ENCODE measurements at places on chromosomes 1 and 21. TPM values are rescaled to one million over a fixed set of nuclear protein-coding genes. Genes with fewer than 3 reads are reported as not detected.

Gene TFF2
- total RNA-seq = not detected

Gene LYST
- 9.0 TPM for total RNA-seq

Gene SDC3
- 39.7 TPM for total RNA-seq

Gene ARHGEF16
- not detected for total RNA-seq

Gene SYF2
- 50.3 TPM for total RNA-seq

Gene CFHR4
- not detected for total RNA-seq

Gene KIF14
- 5.4 TPM for total RNA-seq

Gene COL6A2
- 1,939 TPM for total RNA-seq

DNA sequence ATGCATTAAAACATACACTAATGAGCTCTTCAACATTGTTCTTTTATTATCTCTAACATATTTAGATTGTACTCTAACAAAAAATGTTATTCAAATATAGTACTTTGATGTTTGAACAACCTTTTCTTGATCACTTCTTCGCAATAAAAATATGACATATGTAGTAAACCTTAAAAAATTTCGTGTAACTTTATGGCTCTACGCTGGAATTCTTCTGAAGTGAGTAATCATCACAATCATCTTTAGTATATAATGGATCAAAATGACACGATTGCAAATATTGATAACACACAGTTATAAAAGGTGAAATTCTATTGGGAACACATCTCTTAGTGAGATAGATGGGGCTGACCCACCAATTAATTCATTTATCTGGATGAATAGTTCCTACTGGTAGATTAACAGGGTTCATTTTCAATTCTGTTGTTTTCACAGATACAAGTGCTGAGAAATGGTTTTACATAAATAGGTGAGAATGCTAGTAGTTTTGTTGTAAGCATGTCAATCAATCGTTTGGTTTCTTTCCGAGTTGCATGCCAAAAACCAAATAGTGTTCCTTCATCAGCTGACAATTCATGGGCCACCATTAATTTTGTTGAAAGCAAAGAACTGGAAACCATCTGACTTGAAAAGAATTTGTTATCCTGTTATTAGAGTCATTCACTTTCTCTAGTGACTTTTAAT, 1.5 kb upstream of the ZMPSTE24 start:
- H3K36me3 ChIP-seq = peaks cover 15% of the 10 kb centered on the region
- peak overlapping the region; percentile 91 for H3K4me3 ChIP-seq
- peak overlapping the region; percentile 94 for H3K27ac ChIP-seq
- no peaks in the 10 kb centered on the region for H3K27me3 ChIP-seq
- peak; percentile 14 for DNase-seq
- peaks cover 10% of the 10 kb centered on the region for H3K4me1 ChIP-seq

DNA sequence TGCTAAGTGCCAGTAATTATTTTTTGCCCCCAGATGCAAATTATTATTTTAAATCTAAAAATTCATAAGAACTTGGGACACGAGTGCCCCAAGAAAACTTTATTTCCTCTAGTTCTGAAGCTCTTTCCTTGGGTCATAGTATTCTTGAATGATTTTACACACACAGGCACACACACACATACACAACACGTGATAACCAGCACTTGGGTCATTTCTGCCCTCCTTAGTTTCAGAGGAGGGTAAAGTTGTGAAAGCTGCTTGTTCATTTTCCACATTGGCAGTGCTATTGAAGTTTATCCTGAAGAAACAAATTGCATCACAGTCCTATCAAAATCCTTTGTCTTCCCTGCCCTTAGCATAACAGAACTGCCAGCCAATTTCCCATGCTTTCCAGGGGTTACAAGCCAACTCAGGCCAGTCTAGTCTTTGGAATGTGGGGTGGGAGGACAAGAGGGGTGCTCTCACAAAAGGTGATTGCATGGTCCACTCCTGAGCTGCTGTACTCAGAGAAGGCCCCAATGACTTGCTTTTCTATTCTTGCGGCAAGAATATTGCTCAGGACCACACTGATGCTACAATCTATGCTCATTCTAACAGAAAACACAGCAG, 98.5 kb upstream of the POGK start:
- H3K36me3 ChIP-seq = no peaks in the 10 kb centered on the region
- H3K4me1 ChIP-seq = no peaks in the 10 kb centered on the region
- DNase-seq = no peak
- H3K27me3 ChIP-seq = no peaks in the 10 kb centered on the region
- no peak overlapping the region for H3K27ac ChIP-seq

DNA sequence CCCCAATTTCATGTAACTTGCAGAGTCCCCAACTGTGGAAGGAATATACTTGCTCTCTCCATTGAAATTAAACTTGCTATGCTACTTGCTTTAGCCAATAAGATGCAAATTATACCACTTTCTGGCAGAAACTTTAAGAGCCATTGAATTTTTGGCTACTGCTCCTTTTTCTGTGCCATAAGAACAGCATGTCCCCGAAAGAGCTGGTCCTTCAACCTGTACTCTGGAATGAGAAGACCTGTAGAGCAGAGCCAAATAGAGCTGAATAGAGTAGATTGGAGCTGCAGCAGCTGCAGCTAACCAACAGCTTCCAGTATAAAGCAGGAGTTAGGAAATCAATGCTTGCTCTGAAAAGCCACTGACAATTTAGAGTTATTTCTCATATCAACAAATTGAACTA, 472.3 kb upstream of the B3GALT2 start:
- H3K4me3 ChIP-seq = no peak overlapping the region
- H3K27me3 ChIP-seq = no peaks in the 10 kb centered on the region
- no peaks in the 10 kb centered on the region for H3K4me1 ChIP-seq
- no peak overlapping the region for H3K27ac ChIP-seq

DNA sequence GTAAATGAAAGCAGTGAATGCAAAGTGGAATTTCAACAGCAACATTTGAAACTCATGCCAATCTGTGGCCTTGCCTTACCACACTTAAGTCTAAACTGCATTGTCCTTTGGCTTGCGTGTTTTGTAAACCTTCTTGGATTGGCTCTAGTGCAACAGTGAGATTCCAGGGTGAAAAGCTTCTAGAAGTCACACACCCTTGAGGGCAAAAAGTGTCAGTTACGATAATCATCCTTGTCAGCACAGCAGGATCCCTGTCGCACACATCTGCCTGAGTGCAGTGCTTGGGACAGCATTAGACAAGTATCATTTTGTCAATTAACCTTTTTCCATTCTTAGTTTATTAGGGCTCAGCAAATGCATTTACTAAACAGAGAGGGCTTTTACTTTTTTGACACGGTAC, 243.4 kb upstream of the PTBP2 start:
- no peak overlapping the region for H3K4me3 ChIP-seq
- no peaks in the 10 kb centered on the region for H3K36me3 ChIP-seq
- DNase-seq = no peak
- H3K27ac ChIP-seq = no peak overlapping the region

GRCh38 chr1:3858231-3858981, 1.1 kb downstream of the DFFB start:
- H3K4me1 ChIP-seq = peaks cover 13% of the 10 kb centered on the region
- H3K27ac ChIP-seq = no peak overlapping the region
- peak; percentile 75 for DNase-seq
- H3K27me3 ChIP-seq = no peaks in the 10 kb centered on the region
- H3K36me3 ChIP-seq = no peaks in the 10 kb centered on the region

DNA sequence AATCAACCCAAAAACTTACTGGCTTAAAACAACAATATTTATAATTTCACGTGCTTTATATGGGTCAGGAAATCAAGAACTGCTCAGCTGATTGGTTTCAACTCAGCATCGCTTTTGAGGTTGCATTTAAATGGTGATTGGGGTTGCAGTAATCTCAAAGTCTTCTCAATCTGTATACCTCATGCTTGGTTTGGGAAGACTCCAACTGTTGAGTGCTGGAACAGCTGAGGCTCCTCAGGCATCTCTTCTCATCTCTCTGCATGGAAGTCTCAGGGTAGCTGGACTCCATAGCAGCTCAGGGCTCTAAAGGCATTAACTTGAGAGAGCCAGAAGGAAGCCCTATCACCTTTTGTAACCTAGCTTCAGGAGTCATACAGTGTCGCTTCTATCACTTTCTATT, 35.1 kb downstream of the AK5 start:
- H3K4me1 ChIP-seq = peaks cover 51% of the 10 kb centered on the region
- 0 out of 2 replicates have a peak overlapping the region, but pooled peaks have one; percentile 57 for H3K27ac ChIP-seq
- no peaks in the 10 kb centered on the region for H3K36me3 ChIP-seq
- no peak overlapping the region for H3K4me3 ChIP-seq
- H3K27me3 ChIP-seq = no peaks in the 10 kb centered on the region

DNA sequence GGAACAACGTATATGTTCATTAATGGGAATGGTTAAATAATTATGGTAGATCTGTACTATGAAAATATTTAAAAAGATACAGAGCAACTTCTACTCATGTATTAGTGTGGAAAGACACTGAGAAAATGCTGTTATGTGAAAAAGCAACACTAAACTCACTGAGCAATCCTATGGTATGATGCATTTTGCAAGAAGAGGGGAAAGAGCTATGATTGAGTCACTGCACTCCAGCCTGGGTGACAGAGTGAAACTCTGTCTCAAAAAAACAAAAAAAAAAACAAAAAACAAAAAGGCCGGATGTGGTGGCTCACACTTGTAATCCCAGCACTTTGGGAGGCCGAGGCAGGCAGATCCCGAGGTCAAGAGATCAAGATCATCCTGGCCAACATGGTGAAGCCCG, 44.4 kb downstream of the ATP5PO start:
- peaks cover 5% of the 10 kb centered on the region for H3K4me1 ChIP-seq
- H3K27me3 ChIP-seq = no peaks in the 10 kb centered on the region
- H3K36me3 ChIP-seq = no peaks in the 10 kb centered on the region
- no peak overlapping the region for H3K27ac ChIP-seq
- no peak overlapping the region for H3K4me3 ChIP-seq

DNA sequence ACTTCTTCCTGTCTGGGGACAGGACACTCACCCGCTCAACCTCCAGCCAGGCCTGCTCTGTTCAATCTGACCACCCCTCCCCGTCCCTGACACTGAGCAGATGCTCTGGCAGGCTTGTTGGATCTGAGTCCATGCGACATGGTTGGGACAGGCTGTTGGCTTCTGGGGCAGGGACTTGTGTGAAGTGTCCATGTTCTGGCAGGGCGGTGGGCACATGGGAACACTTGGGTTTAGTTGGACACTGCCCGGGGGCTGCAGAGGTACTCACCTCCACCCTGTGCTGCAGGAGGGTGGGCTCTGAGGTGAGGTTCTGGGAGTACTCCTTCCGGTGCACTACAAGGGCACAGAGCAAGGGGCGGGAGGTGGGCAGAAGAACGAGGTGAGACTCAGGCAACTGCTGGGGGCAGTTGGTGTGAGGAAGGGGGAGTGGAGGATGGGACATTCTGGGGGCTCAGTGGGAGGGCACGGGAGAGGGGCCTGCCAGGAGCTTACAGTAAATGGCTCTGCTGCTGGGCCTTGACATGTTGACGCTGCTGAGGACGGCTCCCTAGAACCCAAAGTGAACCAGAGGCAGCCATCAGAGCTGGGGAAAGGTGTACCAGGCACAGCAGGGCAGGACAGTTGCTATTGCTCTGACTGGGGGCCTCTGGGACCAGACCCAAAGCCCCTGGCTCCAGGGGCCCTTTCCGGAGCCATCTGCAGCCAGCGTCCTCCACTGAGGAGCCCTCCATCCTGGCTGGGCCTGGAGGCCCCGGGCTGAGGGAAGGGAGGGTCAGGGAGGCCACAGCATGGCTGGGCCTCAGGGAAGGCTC, 2.3 kb downstream of the EPS8L3 start:
- no peak for DNase-seq
- no peaks in the 10 kb centered on the region for H3K27me3 ChIP-seq
- H3K27ac ChIP-seq = no peak overlapping the region

GRCh38 chr1:156689035-156689952, 12.1 kb upstream of the NES start:
- H3K4me1 ChIP-seq = peaks cover 34% of the 10 kb centered on the region
- no peaks in the 10 kb centered on the region for H3K36me3 ChIP-seq
- no peak overlapping the region for H3K27ac ChIP-seq
- no peaks in the 10 kb centered on the region for H3K27me3 ChIP-seq
- DNase-seq = peak; percentile 90
- peak overlapping the region; percentile 61 for H3K4me3 ChIP-seq

- H3K27ac ChIP-seq = no peak overlapping the region
- H3K4me3 ChIP-seq = no peak overlapping the region
- H3K27me3 ChIP-seq = no peaks in the 10 kb centered on the region
- no peaks in the 10 kb centered on the region for H3K4me1 ChIP-seq
- DNase-seq = no peak
- no peaks in the 10 kb centered on the region for H3K36me3 ChIP-seq
These were observed 113.4 kb upstream of the DNAH14 start for GRCh38 chr1:224816062-224816461.

DNA sequence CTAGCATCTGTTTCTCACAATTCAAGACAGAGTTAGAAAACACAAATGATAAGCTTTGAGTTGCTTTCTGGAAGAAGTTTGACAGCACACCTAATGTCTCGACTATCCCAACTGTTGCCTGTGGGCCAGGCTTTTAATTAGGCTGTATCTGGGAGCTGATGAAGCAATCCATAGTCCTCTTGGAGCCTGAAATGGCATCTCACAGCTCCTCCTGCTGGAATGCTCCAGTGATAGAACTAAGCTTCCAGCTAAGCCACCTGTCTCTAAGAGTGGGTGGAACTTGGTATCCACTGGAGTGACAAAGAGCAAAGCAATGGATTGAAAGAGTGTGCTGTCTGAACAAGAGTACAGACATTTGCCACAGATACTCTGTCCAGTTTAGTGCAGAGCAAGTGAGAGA, 605.3 kb upstream of the NR5A2 start:
- H3K4me3 ChIP-seq = no peak overlapping the region
- H3K27ac ChIP-seq = no peak overlapping the region
- peak; percentile 51 for DNase-seq
- no peaks in the 10 kb centered on the region for H3K36me3 ChIP-seq
- H3K27me3 ChIP-seq = peaks cover 15% of the 10 kb centered on the region

DNA sequence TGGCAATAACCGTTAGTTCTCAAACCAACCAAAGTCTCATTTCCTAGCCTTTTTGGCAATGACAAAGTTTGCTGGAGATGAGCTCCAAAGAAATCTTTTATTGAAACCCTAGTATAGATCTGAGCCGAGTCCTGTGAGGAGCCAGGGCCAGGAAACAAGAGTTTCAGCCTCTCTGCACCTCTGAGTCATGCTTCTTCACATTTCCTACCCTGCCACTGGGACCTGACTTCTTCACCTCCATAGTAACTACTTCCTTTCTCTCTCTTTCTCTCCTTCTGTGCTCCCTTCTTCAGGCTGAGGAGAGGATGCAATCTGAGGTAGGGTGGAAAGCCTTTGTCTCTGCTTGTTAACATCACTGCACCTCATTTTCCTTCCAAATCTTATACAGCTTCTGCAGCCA, 38.7 kb upstream of the IPO9 start:
- H3K27me3 ChIP-seq = no peaks in the 10 kb centered on the region
- peaks cover 69% of the 10 kb centered on the region for H3K36me3 ChIP-seq
- peak overlapping the region; percentile 87 for H3K27ac ChIP-seq

- peaks cover 12% of the 10 kb centered on the region for H3K4me1 ChIP-seq
- no peaks in the 10 kb centered on the region for H3K36me3 ChIP-seq
- H3K27ac ChIP-seq = no peak overlapping the region
These were observed 553.9 kb downstream of the DPYD start for GRCh38 chr1:97366984-97367383.

GRCh38 chr1:220922951-220923350, 43.7 kb downstream of the HLX start:
- no peaks in the 10 kb centered on the region for H3K36me3 ChIP-seq
- no peak overlapping the region for H3K4me3 ChIP-seq
- H3K27me3 ChIP-seq = no peaks in the 10 kb centered on the region
- H3K27ac ChIP-seq = no peak overlapping the region
- DNase-seq = no peak
- H3K4me1 ChIP-seq = peaks cover 20% of the 10 kb centered on the region

All from GM23248 (cell line).